Fibroblast of skin of left quadriceps (primary cell): ENCODE measurements at places on chromosomes 3 and 15.

DNA sequence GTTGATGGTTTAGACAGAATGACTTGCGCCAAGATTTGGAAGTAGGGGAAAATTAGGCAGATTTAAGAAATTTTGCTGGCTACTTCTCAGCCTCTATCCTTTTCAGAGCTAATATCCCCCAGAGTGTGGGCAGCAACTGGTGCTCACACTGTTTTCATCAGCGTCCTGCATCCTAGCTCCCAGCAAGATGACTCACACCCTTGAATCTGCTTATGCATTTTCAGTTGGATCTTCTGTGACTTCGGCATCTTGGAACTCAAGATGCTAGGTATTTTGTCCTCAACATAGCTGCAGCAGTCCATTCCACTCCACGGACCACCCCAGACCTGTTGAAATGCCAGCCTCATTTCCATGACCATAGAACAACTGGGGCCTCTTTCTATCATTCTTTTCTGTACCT lies 336.1 kb upstream of the NR2F2 start:
- DNase-seq: peak; percentile 46

DNA sequence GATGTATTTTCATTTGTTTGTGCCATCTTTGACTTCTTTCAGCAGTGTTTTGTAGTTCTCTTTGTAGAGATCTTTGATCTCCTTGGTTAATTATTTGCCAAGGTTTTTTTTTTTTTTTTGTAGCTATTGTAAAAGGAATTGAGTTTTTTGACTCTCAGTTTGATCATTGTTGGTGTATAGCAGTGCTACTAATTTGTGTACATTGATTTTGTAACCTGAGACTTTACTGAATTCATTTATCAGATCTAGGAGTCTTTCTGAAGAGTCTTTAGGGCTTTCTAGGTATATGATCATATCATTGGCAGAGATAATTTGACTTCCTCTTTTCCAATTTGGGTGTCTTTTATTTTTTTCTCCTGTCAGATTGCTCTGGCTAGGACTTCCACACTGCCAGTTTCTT lies 42.2 kb upstream of the POMGNT2 start:
- no peak for DNase-seq

GRCh38 chr3:123262868-123263267 lies 61.1 kb downstream of the SEC22A start:
- no peak for DNase-seq

GRCh38 chr15:76669521-76670207 lies 235.5 kb downstream of the SCAPER start:
- no peak for DNase-seq

DNA sequence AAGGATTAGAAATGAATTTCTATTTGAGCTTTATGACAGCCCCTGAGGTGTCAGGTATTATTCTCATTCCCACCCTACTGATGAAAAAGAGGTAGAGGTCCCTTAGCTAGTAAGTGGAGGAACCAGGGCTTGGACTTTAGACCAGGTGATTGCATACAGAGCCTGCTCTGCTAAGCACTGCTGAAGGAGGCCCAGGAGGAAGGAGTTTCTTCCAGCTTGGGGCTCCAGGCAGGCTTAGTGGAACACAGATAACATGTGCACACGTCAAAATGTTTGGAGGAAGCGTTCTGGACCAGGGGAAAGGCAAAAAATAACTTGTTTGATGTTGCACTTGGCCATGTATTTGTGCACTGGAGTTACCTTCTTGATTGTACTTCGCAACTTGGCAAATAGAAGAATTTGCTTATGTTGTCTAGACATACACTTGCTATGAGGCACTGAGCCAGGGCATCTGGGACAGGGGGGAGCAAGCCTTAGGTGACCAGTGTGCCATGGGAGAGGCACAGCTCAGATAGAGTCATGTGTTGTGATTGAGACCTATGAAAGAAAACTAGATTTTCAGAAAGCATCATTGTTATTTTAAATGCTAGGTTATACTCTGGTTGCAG lies 22.4 kb downstream of the IFT122 start:
- DNase-seq: no peak

DNA sequence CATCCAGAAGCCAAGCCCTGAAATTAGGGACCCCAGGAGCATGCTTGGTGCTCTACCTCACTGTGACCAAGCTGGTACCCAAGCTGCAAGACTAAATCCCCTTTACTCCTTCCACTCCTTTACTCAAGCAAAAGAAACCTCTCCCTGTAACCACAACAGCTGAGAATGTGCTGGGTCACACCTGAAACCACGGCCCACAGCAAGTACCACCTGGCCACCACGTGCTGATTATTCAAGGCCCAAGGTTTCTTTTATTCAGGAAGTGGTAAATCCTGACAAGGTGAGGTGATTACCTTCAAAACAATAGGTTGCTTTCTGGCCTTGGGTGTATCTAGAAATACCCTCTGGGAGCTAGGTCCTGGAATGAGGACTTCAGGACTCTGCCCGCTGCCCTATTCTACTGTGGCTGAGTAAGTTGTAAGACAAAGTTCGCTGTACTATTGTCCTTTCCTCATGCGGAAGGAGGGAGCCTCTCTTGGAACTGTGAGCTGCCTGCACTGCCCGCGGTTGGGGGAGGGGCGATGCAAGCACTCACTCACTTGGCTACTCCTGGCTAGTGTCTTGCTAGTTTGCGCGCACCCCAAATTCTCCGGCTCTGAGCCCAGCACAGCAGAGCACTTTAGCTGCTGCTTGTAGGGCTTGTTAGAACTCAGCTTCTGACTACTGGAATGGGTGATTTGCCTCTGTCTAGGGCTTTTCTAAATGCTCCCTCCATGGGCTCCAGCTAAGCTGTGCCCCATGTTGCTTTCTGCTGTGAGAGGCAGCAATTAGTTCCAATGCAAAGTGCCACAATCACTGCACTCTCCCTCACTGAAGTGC lies 487.1 kb upstream of the CNTN3 start:
- DNase-seq: no peak

- DNase-seq: no peak
These were observed 4.8 kb upstream of the PHGR1 start for GRCh38 chr15:40345867-40346578.

- DNase-seq: no peak
These were observed 2.7 kb downstream of the RFTN1 start for GRCh38 chr3:16510620-16511319.

GRCh38 chr15:41231422-41232226 lies 556 bp downstream of the CHP1 start:
- DNase-seq: no peak

DNA sequence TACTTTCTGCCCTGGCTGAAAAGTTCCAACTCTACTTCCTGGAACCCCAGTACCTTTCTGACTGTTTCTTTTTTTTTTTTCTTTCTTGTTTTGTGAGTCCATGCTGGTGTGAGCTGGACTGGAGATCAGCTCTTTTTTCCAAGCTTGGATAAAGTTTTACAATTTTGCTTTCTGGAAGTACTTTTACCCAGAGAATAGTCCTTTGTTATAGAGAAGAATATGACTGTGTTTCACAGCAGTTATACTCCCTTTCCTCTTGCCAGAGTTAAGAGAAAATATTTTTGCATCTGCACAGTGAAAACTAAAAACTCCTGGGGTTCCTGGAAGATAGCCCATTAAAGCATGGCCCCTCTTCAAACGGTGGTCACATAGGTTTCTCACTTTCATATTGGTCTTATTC lies 1100.6 kb downstream of the OTOL1 start:
- DNase-seq: no peak

DNA sequence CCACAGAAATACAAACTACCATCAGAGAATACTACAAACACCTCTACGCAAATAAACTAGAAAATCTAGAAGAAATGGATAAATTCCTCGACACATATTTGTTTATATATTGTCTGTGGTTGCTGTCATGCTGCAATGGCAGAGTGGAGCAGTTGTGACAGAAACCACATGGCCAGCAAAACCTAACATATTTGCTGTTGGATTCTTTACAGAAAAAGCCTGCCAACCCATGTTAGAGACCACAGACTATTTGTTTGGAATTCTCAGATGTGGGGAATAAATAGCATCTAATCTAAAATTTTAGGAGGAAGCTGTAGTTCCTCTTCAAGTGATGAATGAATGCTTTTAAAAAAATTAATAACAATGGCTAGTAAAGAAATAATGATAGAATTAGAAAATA lies 341.6 kb upstream of the AZI2 start:
- no peak for DNase-seq

DNA sequence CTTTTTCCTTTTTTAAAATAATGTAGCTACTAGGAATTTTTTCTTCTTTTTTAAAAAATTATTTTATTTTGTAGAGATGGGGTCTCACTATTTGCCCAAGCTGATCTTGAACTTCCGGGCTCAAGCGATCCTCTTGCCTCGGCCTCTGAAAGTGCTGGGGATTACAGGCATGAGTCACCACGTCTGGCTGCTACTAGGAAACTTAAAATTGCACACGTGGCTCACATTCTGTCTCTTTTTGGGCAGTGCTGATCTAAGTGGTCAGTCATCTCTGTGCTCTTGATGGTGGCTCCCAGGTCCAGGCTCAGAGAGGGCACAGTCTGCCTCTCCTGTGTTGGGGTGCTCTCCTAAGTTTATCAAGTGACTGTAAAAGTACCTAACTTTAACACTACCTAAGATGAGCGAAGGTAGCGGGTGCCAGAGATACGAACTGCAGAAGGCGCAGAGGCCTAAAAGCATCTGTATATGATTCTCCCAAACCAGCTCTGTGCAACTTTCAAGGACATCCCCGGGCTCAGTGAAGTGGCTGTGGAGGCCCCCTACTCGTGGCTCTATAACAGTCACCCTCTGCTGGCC lies 52.9 kb upstream of the SEC13 start:
- no peak for DNase-seq

- no peak for DNase-seq
These were observed 77.8 kb upstream of the TBC1D5 start for GRCh38 chr3:17820275-17820674.
